ENCODE measurements at places on chromosomes 4 and X.

- no peak for DNase-seq
These were observed 282.2 kb upstream of the SLIT2 start for GRCh38 chr4:19969492-19969891.

GRCh38 chrX:126237524-126237923 is 71.4 kb upstream of the DCAF12L2 start:
- DNase-seq = no peak

DNA sequence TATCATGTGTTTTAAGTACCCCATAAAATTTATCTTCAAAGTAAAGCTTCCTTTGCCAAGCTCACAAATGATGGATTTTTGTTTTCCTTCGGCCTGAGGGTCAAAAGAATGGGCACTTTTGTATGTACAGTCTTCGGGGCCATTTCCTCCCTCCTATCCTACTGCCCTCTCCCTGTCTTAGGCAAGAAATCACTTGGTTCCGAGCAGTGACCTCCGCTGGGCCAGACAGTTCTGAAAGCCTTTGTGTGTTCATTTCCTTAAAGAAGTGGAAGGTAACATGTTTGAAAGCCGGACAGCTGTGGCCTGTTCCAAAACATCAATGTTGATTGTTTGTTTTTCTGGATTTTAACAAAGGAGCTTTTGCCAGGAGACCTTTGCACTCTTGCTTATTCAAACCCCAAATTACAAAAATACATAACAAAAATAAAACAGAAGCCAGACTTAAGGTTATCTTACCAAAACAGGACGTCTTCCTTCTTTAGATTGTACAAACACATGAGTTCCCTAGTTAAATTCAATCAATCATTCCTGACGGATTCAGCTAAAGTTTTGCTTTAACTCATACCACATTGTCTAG is 110.6 kb upstream of the LIMCH1 start:
- DNase-seq = no peak

DNA sequence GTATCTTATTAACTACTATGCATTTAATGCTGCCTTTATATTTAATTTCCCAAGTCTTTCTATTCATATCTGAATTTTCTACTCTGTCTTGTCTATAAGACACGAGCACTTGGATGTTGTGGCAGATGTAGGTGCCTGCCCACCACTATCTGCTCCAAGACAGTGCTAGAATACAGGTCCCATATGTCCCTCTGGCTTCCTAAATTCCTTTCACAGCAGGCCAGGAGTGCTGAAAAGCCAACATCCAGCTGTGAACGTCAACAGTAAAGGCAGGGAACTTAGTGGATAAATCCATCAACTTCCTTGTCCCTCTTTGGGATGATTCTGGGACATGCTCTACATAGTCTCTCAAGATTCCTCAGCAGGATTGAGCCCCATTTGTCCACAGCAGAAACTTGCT is 245.1 kb upstream of the ETNPPL start:
- DNase-seq = no peak

DNA sequence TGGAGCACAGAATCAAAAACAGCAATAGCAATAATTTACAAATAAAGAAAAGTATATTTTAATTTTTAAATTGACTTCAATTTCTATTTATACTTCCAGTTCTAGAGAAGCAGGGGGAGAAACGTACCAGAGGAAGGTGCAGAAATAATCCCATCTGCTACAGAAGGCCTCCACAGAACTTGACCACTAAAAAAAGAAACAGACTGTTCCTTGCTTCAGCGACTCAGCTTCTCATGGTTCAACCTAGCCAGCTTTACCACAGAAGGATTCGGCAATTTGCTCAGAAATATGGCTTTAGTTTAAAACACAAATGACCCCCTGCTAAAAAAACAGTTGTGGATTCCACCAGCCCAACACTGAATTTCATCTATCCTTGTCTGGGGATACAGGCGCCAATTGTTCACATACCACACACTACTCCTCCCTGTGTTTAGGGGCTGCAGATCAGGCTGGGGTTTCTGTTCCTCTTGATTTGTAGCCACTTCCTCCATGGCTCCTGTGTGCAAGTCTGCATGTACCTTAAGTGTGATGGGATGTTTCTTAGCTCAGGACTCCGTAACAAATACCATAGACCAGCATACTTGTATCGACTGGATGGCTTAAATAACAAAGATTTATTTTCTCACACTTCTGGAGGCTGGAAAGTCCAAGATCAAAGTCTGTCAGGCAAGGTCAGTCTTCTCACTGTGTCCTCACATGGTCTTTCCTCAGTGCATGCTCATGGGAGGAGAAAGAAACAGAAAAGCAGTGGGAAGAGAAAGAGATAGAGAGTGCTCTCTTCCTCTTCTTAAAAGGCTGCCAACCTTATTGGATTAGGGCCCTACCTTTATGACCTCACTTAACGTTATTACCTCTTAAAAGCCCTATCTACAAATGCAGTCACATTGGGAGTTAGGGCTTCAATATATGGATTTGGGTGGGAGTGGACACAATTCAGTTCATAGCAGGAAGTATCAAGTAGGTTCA is 79.1 kb downstream of the AMOT start:
- no peak for DNase-seq

GRCh38 chrX:6203462-6204215 is 25.0 kb downstream of the NLGN4X start:
- no peak for DNase-seq

- no peak for DNase-seq
These were observed 38.9 kb upstream of the GJB1 start for GRCh38 chrX:71184092-71184491.

DNA sequence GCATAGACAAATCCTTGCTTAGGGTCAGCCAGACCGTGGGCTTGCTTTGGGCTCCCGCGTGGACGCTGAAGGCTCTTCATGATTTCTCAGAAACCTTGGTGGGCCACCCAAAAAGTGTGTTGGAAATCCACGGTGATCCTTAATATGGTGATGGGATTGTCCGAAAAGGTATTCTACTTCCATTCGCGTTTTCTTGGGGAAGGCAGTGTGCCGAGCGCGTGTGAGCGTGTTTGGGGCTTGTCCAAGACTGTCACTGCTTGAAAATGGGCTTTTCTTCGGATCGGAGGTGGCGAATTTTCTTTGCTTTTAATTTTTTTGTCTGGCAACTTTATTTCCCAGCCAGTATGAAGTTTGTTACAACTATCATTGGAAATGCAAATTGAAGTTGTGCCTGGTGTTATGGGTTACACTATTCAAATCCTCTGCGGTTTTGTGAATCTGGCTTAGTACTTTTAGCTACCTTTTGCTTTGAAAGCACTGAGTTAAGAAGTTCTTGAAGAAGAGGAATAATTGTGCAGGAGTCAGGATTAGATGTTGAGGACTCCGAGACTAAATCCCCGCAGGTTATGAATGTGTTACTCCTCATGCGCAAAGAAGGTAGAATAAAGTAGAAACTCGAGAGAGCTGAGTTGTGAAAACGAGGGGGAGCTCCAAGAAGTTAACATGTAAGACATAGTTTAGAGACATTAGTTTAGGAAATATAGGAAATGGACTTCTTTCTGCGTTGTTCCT is 3.2 kb downstream of the SPRY1 start:
- DNase-seq = no peak

GRCh38 chr4:121946644-121947043 is 5.2 kb downstream of the TRPC3 start:
- DNase-seq = no peak

- no peak for DNase-seq
These were observed 51.5 kb upstream of the ETNPPL start for GRCh38 chr4:108814326-108814725.

DNA sequence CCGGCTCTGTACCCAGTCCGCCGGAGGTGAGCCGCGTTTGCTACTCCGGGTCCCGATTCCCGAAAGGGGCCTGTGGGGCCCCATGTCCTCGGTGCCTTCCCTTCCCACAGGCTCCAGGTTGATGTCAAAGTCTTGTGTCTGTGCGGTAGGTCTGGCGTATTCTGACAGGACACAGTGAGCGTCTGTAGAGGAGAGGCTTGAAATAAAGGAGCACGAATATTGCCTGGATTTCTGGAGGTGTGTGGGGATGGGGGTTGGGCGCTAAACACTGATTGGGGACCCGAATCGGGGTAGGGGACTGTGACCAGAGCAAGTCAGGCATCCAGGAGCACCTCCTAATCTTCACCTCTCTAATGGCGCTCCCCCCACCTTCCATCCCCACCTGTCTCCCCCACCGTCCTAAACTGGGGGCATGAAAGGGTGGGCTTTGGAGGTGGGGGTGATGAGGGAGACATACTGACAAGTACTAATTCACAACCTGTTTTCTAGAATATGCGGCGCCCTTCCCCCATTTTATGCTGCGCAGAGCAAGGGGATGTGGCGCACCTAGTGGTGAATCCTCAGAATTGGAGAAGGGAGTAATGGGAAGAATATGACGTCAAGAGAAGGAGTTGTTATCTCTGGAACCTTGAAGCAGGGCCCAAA is 855 bp downstream of the GPRASP2 start:
- DNase-seq = no peak

GRCh38 chr4:4506961-4507360 is 34.9 kb downstream of the STX18 start:
- no peak for DNase-seq

Measured in RCC 7860 (cell line).